ENCODE measurements at places on chromosomes 3 and 15.

DNA sequence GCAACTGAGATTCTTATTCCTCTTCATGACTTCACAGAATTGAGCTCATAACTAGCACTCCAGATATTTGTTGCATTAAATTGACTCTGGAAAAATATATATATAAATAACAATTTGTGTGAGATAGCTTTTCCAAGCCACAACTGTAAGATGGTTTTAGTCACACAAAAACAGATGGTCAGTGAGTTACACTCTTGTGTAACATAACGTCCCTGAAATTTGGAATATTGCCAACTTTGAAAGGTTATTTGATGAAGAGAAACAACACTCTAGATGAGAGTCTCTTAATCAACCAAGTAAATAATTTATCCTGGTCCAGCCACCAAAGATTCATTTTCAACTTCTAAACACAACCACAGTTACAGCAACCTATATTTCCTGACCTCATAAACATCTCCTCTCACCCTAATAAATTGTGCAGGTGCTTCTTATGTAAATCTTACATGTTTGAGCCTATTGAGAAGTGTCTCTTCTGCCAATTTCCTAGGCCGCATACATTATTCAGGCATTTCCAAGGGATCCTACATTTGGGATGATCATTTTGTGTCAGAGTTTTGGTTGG, 84.9 kb upstream of the ACP3 start:
- DNase-seq = no peak

DNA sequence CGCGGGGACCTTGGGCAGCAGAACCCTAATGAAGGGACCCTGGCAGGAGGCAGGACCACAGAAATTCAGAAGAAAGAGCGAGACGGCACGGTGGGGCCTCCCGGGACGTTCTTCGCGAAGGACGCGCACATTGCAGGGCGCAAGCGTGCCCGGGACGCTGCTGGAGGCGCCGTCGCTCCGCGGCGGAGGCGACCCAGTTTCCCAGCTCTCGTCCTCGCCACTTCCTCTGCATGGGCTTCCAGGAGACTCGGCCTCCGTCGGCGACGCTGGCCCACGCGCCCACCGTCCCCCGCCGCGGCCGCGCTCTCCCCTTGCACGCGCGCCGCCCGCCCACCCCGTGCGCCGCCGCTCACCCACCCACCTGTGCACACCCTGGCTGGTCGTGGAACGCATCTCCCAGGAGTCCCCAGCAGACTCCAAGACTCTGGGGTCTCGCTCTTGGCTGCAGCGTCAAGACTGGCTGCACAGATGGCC, 31.8 kb upstream of the SMAD3 start:
- DNase-seq = peak; percentile 46

DNA sequence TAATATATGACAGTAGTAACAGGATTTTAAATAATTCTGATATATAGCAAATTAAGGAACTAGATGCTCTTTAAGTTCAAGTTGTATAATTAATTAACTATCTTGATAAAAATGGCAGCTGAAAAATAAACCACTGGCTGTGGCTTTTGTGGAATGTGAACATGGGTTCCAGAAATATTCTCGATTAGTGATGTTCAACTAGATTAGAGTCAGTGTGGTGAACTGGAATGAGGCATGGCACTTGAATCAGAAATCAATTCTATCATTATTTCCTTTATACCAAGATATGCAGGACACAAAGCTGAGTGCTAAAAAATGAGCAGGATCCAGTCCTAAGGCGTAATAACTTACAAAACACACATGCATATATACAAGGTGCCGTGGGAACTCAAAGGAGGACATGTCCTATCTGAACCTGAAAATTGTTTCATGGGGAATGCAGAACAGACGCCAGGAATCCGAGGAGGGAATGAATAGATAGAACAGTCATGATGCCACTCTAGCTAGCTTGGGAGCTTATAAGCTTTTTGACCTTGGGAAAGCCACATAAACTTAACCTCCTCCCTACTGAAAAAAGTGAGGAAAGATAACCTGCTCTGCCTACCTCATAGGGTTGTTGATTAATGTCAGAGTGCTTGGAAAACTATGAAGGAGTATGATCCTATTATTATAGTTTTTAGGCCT, 402.4 kb downstream of the PLCL2 start:
- DNase-seq = no peak

- DNase-seq = no peak
Observed at GRCh38 chr3:148238421-148238821, 459.3 kb upstream of the AGTR1 start.
